Upper lobe of right lung (tissue), 1 donor: ENCODE measurements at places on chromosomes 16 and 17. TPM values are rescaled to one million over a fixed set of nuclear protein-coding genes. Genes with fewer than 3 reads are reported as not detected.

Gene FAM234A
- total RNA-seq = 56.0 TPM

Gene TEKT5
- total RNA-seq = not detected

Gene ATP1B2
- 4.8 TPM for total RNA-seq

Gene ZNF385C
- 0.78 TPM for total RNA-seq

DNA sequence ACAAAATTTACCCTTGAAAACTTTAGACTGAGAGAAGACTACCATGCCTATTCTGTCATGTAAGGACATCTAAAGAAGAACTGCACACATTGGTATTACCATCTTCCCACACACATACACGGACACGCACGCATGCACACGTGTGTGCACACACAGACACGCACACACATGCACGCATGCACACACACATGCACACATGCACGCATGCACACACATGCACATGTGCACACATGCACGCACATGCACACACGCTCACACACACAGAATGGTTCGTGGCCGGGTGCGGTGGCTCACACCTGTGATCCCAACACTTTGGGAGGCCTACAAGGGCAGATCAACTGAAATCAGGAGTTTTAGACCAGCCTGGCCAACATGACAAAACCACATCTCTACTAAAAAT is 296.9 kb upstream of the HSBP1 start:
- H3K4me3 ChIP-seq = no peak overlapping the region
- H3K36me3 ChIP-seq = no peaks in the 10 kb centered on the region
- H3K4me1 ChIP-seq = no peaks in the 10 kb centered on the region
- no peak for DNase-seq
- H3K27me3 ChIP-seq = no peaks in the 10 kb centered on the region

DNA sequence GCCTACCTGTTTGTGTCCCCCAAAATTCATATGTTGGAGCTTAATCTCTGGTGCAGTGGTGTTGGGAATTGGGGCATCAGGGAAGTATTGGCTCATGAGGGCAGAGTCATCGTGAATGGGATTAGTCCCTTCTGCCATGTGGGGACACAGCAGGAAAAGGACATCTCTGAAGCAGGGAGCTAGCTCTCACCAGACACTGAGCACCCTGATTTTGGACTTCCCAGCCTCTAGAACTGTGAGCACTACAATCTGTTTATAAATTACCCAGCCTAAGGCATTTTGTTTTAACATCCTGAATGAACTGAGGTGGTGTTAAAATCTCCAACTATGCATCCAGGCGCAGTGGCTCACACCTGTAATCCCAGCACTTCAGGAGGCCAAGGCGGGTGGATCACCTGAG is 206.0 kb downstream of the SEC14L1 start:
- H3K27me3 ChIP-seq = no peaks in the 10 kb centered on the region
- no peak for DNase-seq
- H3K4me3 ChIP-seq = no peak overlapping the region
- H3K4me1 ChIP-seq = peaks cover 28% of the 10 kb centered on the region
- no peaks in the 10 kb centered on the region for H3K36me3 ChIP-seq

DNA sequence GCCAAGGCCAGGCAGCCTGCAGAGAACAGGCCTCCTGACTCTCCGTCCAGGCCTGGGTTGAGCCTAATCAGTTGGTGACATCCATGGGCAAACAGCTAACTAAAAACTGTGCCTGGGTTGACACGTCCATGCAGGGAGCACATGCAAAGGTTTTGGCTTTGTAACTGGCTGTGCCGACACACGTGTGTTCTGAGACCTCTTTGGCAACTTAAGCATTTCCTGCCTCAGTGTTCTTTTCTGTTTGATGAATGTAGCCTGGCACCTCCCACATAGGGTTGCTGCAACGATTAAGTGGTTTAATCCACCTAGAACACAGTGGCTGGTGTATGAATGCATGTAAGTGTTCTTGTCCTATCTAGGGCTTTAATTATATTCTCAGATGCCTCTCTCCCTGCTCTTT is 3.2 kb downstream of the BCO1 start:
- H3K4me3 ChIP-seq = no peak overlapping the region
- DNase-seq = no peak
- no peaks in the 10 kb centered on the region for H3K4me1 ChIP-seq
- H3K27ac ChIP-seq = no peak overlapping the region

DNA sequence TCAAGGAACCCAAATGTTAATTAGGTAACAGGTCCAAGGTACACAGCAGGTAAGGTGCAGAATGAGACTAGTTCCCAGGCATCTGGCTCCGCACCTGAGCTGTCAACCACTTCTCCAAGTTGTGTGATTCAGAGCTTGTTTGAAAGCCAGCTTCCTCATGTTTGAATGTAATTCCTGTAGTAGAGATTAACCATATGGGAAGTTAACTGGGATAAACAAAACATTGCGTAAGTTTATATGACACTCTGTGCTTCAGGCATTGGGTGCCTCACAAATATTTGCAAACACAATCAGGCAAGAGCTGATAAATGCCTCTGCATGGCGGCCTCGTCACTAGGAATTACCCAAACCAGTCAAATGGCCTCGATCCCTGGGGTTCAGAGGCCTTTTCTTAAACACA is 27.9 kb upstream of the CPHXL start:
- H3K27me3 ChIP-seq = no peaks in the 10 kb centered on the region
- H3K4me3 ChIP-seq = no peak overlapping the region
- H3K36me3 ChIP-seq = no peaks in the 10 kb centered on the region
- DNase-seq = no peak

GRCh38 chr16:74743668-74744299 is 30.8 kb downstream of the FA2H start:
- peak; percentile 82 for DNase-seq
- no peaks in the 10 kb centered on the region for H3K36me3 ChIP-seq
- no peak overlapping the region for H3K4me3 ChIP-seq
- H3K4me1 ChIP-seq = no peaks in the 10 kb centered on the region

GRCh38 chr17:55641676-55642081 is 81.0 kb downstream of the TMEM100 start:
- DNase-seq = peak; percentile 74
- H3K36me3 ChIP-seq = no peaks in the 10 kb centered on the region
- H3K27ac ChIP-seq = no peak overlapping the region
- H3K4me1 ChIP-seq = no peaks in the 10 kb centered on the region

GRCh38 chr17:79244665-79245064 is 170.0 kb downstream of the ENGASE start:
- no peaks in the 10 kb centered on the region for H3K27me3 ChIP-seq
- H3K27ac ChIP-seq = no peak overlapping the region
- H3K4me3 ChIP-seq = no peak overlapping the region
- no peaks in the 10 kb centered on the region for H3K4me1 ChIP-seq

GRCh38 chr16:87075319-87075860 is 241.8 kb downstream of the C16orf95 start:
- no peaks in the 10 kb centered on the region for H3K4me1 ChIP-seq
- no peak overlapping the region for H3K27ac ChIP-seq
- no peaks in the 10 kb centered on the region for H3K36me3 ChIP-seq
- peaks cover 5% of the 10 kb centered on the region for H3K27me3 ChIP-seq

GRCh38 chr17:30405161-30405560 is 26.4 kb downstream of the CPD start:
- no peaks in the 10 kb centered on the region for H3K36me3 ChIP-seq
- no peak for DNase-seq
- no peaks in the 10 kb centered on the region for H3K27me3 ChIP-seq
- H3K27ac ChIP-seq = no peak overlapping the region
- no peaks in the 10 kb centered on the region for H3K4me1 ChIP-seq

DNA sequence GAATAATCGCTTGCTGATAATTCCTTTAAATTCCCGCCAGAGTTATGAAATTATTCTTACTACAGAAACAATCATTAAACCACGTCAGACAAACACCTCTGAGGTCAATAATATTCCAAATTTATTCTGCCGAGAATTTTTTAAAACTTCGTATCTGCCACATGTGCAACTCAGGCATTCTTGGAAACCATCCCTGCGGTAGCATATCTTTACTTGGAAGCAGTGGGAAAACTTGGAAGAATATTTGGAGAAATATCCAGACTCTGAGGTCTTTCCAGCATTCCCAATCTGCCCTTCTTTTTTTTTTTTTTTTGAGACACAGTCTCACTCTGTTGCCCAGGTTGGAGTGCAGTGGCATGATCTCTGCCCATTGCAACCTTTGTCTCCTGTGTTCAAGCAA is 2.0 kb upstream of the CCL11 start:
- H3K4me1 ChIP-seq = no peaks in the 10 kb centered on the region
- no peak overlapping the region for H3K4me3 ChIP-seq
- DNase-seq = no peak
- H3K36me3 ChIP-seq = no peaks in the 10 kb centered on the region
- no peak overlapping the region for H3K27ac ChIP-seq

DNA sequence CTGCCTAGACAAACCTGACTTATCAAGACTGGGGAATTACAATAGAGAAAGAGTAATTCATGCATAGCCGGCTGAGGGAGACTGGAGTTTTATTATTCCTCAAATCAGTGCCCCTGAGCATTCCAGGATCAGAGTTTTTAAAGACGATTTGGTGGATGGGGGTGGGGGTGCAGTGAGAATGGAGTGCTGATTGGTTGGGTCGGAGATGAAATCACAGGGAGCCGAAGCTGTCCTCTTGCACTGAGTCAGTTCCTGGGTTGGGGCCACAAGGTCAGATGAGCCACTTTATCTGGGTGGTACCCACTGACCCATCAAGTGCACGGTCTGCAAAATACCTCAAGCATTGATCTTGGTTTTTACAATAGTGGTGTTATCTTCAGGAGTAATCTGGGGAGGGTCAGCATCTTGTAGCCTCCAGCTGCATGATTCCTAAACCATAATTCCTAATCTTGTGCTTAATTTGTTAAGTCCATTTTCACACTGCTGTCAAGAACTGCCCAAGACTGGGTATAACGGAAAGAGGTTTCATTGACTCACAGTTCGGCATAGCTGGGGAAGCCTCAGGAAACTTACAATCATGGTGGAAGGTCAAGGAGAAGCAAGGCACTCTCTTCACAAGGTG is 69.6 kb downstream of the MARF1 start:
- H3K27me3 ChIP-seq = no peaks in the 10 kb centered on the region
- no peak overlapping the region for H3K4me3 ChIP-seq
- H3K27ac ChIP-seq = no peak overlapping the region
- no peaks in the 10 kb centered on the region for H3K36me3 ChIP-seq
- DNase-seq = no peak
- peaks cover 8% of the 10 kb centered on the region for H3K4me1 ChIP-seq
